ENCODE measurements at places on chromosomes 7 and 10.

GRCh38 chr10:79241990-79242619, 105.2 kb upstream of the PPIF start:
- peak; percentile 50 for DNase-seq

DNA sequence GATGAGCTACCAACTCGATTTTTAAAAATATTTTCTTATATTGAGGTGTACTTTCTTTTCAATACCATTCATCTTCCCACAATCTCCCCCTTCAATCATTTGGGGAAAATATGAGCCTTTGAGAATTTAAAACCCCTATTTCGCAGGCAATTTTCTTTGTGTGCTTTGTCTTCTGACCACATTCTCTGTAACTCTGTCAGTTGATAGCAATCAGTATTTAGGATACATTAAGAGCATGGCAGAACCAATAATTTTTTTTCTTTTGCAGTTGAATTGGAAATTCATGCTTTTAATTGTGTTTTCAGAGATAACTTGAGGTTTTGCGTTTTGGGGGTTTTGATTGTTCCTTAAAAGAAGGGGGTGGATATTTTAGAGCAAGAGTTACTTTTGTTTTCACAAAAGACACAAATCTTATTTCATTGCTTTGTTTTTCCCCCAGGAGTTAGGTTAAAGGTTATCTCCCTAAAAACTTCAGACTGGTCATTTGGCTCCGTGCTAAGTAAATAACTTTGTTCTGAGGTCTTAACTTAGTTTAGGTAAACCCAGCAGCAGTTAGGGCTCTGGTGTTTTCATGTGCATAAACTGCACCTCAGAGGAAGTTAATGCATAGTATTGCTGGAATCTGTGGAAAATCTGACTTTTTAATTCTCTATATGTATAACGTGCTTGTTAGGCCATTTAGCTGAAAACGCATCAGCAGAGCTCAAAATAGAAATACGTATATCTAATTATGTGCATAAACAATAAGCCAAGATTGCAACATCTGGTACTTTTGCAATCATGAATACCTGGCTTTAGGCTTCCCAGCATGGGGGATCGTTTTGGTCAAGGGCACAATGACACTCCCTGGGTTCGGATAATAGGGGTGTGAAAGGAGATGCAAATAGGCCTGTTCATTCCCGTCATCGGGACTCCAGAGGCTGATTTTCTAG, 676.4 kb upstream of the ANKRD30A start:
- DNase-seq: no peak

- DNase-seq: no peak
Observed at GRCh38 chr10:111885046-111885445, 298.5 kb downstream of the GPAM start.

DNA sequence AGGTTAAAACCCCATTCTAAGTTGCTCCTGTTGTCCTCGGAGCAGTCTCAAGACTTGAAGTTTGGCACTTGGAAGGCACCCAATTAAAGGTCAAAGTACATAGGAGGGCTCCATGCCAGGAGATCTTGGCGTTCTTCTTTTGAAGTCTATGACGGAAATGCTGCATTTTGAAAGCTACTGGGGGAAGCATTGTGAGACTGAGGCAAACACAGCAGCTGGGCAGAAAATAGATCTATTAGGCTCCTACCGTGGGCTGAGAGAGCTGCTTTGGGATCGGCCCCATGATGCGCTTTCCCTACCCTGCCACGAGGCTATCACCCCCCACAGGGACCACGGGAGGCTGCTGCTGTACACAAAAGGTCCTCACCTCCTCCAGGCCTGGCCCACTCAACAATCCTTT, 20.0 kb downstream of the KIAA1549 start:
- DNase-seq: no peak

DNA sequence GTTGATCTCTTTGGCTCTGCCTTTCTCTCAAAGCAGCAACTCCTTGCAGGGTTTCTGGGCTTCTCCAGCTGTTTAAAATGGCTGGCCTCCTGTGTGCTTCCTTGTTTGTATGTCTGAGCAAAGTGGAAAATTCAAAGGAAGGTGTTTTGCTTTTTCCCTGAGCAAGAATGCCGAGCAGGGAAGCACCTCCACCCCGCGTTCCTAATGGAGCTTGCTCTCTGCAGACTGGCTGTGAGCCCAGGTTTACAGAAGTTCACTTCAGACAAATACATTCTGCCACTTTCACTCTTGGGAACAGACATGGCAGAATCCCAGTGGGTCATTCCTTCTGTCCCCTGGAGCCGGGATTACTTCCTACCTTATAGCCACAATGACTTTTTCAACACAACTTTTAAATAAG, 181.8 kb upstream of the AGK start:
- DNase-seq: no peak

DNA sequence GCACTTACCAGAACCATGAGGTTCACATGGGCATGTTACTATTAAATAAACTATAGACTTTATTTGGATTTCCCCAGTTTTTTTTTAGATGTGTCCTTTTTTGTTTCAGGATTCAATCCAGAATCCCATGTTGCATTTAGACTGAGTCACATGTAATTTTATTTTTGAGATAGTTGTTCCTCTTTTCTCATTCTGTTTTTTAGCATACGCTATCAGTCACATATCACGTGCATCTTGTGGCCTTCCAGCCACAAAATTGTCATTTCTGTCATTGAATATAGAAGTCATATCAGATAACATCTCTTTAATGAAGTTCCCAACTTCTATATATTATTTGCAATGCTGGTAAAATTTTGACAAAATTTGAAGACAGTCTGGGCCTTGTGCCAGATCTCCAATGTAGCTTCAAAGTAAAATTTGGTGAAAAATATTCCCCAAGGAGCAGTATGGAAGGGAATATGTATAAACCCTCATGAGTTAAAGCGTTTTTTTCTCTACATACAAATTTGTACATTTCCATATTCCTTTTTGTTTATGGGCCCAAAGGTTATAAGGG, 132.3 kb upstream of the MKI67 start:
- no peak for DNase-seq

- DNase-seq: no peak
Observed at GRCh38 chr7:154423231-154423630, 371.0 kb downstream of the DPP6 start.

- no peak for DNase-seq
Observed at GRCh38 chr10:59148701-59149100, 27.7 kb upstream of the PHYHIPL start.

GRCh38 chr7:103715376-103716120, 269.5 kb upstream of the SLC26A5 start:
- no peak for DNase-seq

DNA sequence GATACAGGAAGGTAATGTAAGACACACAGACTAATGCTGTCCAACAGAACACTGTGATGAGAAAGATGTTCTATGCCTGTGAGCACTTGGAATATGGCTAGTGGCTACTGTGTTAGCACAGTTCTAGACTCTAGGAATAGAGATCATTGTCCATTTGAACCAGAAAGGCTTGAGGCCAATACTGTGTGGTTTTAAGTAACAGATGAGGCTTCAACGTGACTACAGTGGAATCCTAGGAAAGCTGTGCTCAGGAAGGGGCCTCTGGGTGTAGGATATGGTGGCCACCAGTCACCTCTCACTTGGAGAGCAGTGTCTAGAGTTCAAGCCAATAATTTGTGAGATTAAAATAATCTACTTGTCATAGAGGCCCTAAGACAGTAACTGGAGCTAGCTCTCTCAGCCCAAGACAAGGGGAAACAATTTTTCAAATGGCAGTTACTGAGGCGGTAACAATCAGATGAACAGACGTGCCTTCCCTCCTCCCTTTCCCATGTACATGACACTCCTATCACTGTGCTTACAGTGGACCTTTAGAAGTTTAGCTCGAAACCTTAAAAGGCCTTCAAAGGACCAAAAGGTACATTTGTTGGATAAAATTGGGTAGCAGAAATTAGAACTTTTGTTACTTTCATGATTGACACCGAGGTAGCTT, 10.2 kb downstream of the ZDHHC16 start:
- DNase-seq: no peak

DNA sequence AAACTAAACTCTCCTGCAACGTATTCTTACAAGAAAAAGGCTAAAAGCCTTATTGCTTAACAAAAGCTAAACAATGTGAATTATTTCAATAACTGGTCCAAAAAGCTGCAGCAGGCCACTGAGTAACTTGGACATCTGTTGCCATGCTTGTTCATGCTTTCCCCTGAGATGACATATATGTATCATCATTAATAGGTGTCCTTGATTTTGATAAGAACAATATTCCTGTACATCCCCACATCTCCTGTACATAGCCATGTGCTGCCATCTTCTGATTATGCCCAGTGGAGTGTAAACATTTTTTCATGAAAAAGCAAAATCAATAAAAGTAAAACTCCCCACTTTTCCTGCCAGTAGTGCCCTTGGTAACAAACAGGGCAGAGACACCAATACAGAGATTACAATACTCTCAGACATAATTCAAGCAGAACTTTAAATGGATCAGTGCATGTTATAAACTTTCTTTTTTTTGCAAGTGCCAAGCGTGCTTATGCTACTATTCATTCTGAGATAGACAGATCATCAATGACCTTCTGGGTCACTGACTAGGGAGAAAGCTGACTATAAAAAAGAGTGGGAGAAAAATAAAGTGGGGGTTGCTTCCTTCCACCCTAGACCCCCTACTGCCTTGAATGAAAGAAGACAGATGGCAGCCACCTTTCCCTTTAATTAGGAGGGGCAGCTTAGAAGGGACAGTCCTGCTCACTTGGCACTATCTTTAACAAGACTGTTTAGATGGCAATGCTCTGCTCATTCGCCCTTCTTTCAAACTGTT, 205.5 kb upstream of the KLF14 start:
- DNase-seq: no peak

- no peak for DNase-seq
Observed at GRCh38 chr7:22990588-22990949, 23.4 kb downstream of the HYCC1 start.

- no peak for DNase-seq
Observed at GRCh38 chr10:34585422-34586112, 229.5 kb downstream of the PARD3 start.

DNA sequence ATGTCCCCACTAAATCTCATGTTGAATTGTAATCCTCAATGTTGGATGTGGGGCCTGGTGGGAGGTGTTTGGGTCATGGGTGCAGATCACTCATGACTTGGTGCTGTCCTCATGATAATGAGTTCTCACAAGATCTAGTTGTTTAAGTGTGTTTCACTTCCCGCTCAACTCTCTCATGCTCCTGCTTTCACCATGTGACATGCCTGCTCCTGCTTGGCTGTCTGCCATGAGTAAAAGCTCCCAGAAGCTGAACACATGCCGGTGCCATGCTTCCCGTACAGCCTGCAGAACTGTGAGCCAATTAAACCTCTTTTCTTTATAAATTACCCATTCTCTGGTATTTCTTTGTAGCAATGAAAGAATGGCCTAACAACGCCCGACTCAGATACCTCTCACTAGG, 6.2 kb upstream of the PSTK start:
- DNase-seq: no peak

DNA sequence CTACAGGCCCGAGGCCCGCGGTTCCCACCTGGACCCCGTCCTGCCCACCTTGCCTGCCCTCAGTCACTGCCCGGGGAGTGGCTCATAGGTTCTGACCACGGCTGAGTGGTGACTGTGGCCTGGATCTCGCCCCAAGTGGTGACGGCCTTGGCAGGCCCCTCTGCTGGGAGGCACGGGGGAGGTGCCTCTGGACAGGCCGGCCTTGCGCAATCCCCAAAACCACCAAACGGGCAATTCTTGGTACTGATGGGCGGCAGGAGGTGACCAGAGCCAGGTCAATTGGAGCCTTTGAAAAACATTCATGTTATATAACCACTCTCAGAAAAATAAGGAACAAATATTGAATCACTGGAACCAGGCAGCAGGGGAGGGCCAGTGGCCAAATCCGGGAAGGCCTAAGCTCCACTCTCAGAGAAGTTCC, 83.4 kb downstream of the PRKAG2 start:
- DNase-seq: no peak

GRCh38 chr7:22671177-22671879, 55.7 kb upstream of the IL6 start:
- DNase-seq: no peak

DNA sequence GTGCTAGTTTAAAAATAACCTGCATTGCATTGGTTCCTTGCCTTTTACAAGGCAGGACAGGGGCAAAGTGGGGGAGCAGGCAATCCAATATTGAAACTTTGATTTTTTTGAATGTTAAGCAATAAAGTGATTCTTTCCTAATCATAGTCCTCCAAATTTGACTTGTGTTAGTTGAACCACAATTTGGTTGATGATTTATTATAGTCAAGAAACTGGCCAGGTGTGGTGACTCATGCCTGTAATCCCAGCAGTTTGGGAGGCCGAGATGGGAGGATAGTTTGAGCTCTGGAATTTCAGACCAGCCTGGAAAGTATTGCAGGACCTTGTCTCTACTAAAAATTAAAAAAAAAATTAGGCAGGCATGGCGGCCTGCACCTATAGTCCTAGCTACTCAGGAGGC, 27.9 kb upstream of the ABLIM1 start:
- no peak for DNase-seq

- DNase-seq: no peak
Observed at GRCh38 chr7:132653366-132653930, 77.2 kb upstream of the PLXNA4 start.

GRCh38 chr7:158406801-158407200, 180.8 kb downstream of the PTPRN2 start:
- DNase-seq: no peak

DNA sequence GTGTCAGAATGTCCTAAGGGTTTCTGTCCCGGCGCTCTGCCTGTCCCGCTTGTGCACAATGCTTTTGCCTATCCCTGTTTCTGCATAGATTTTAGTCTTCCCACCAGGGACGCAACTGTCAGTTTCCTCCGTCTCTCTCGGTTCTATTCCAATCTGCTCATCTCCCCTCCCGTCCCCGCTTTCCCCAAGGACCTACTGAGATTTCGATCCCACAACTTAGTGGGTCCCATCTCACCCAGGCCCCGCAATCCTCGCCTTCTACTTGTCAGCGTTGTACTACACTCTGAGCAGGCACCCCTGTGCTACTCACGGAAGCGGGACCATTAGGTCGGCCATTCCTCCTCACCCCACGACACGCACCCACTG, 519 bp upstream of the ZNF655 start:
- DNase-seq: no peak

DNA sequence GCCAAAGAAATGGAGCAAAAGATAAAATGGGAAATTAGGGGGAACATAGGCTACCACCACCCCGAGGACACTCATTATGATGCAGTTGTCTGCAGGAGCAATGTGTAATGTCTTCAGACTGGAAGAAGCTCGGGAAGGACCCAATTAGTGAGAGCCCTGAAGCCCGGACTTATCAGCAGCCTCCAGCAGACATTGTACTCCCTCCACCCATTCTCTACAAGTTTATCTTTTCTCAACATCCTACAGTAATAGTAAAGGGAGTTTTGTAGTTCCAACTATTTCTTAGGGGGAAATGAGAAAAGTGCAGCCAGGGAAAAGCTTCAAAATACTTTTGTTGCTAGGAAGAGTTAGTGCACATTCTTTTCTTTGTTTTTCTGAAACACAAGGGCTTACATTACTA, 657.3 kb upstream of the COBL start:
- DNase-seq: no peak

- DNase-seq: no peak
Observed at GRCh38 chr10:114643158-114643557, 14.9 kb downstream of the ABLIM1 start.

All from stimulated activated CD4-positive, alpha-beta T cell treated with anti-CD3 and anti-CD28 coated beads, Interleukin-4, amount 100 ng/mL, for 24 hours (primary cell).